NCI-H146 (cell line): ENCODE measurements at places on chromosomes 1 and 21.
A peak's percentile ranks its signal among the peaks of the same experiment; 100 is the strongest.

DNA sequence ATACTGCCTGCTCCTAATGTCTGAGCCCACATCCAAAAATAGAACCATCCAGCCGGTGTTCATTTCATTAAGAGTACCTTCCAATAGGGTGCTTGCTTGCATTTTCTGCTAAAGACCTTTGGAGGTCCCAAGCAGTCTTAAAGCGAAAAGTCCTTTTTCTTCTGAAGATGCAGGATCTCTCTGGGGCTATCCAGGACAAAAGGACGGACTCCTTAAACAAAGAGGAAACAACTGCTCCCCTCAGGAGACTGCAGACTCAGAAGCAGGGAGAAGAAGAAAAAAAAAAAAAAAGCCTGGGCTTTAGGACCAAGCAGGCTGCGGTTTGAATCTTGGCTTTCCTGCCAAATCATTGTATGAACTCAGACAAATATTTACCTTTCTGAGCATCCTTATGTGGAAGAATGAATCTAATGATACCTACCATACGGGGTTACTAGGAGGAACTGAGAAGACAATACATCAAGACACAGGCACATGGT lies 204.0 kb downstream of the PLPP3 start:
- DNase-seq = no peak

DNA sequence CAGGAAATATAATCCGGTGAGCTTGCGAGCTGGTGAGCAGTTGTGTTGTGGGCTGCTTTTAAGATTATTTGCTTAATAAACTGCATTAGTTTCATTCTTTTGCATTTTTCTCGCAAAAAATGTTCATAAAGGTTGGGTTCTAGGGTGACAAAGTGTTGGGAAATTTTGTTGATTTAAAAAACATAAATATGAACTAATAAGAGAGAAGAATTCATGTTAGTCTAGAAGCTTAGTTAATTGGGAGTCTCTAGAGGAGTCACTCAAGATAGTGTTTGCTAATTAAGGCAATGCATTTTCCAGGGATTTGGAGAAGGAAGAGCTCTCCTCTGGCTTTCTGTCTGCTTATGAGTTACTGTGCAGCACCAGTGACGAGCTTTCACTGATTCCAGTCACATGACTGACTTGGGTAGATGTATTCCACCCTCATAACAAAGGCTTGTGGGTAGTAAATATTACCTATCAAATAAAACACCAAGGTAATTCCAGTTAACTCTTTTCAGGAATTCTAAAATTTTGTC lies 417.0 kb downstream of the PTBP2 start:
- DNase-seq = no peak

DNA sequence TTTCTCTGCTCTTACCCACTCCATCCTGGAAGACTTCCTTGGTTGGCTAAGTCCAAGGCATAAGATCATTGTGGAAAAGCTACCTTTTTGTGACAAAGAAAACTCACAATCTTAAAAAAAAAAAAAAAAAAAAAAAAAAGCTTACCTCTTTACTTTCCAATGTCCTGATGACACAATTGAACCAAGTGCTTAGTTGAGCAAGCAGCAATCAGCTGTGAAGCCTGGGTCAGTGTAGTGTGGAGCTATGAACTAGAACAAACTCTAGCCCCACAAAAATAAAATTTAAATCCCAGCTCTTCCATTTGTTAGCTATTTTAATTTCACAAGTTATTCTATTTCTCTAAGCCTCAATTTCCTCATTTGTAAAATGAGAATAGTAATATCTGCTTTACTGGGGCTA lies 647.6 kb downstream of the LMO4 start:
- DNase-seq = no peak

- no peak for DNase-seq
Observed at GRCh38 chr1:235473806-235474205, 30.4 kb downstream of the B3GALNT2 start.

DNA sequence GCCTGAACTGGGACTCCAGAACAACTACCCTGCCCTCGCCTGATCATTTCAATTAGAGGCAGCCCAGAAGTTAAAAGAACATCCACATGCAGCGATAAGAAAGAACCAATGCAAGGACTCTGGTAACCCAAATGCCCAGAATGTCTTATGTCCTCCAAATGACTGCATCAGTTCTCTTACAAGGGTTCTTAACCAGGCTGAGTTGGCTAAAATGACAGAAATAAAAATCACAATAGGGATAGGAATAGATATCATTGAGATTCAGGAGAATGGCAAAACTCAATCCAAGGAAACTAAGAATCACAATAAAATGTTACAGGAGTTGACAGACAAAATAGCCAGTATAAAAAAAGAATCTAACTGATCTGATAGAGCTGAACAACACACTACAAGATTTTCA lies 80.1 kb upstream of the PTGFR start:
- no peak for DNase-seq

- peak; percentile 87 for DNase-seq
Observed at GRCh38 chr1:167401260-167401873, 117.0 kb downstream of the CD247 start.

DNA sequence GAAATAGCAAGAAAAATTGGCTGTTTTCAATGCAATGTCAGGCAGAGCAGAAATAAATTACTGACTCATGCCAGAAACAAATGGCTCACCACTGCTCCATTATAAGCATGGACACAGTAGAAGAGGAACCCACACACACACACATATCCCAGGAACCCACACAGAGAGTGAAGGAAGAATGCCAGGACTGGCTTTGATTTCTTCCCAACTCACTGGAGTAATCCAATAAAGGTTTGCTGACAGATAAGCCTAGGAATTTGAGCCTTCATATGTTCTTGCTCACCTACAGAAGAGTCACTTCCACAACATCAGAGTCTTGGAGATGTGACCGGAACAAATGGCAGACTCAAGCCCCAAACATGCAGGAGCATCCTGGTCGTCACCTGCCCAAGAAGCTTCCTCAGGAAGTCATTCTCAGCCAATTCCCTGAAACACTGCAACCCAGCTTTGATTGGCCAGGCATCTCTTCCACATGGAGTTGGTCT lies 2.2 kb downstream of the SH3BP5L start:
- DNase-seq = no peak

DNA sequence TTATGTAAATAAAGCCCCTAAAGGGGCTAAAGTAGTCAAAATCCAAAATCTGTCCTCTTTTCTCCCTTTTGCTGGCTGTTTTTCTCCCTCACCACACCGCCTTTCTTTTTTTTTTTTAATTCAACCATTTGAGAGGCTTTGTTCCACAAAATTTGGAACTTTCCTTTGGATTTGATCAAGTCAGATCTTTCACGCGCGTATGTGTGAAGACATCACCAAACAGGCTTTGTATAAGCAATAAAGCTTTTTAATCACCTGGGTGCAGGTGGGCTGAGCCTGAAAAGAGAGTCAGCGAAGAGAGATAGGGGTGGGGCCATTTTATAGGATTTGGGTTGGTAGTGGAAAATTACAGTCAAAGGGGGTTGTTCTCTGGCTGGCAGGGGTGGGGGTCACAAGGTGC lies 5.3 kb upstream of the HPDL start:
- no peak for DNase-seq

- DNase-seq = no peak
Observed at GRCh38 chr1:41851589-41851988, 67.1 kb downstream of the HIVEP3 start.

GRCh38 chr1:24951810-24952412 lies 21.8 kb upstream of the RUNX3 start:
- DNase-seq = no peak

- DNase-seq = no peak
Observed at GRCh38 chr1:21332554-21333311, 42.5 kb upstream of the ECE1 start.

GRCh38 chr1:113946678-113947387 lies 17.7 kb downstream of the HIPK1 start:
- DNase-seq = no peak

- no peak for DNase-seq
Observed at GRCh38 chr1:7573481-7573880, 197.6 kb upstream of the VAMP3 start.
